Smooth muscle cell of trachea (primary cell): ENCODE measurements at places on chromosomes 16 and 17. TPM values are rescaled to one million over a fixed set of nuclear protein-coding genes. Genes with fewer than 3 reads are reported as not detected.

Gene WFIKKN1
- total RNA-seq: 0.29 and 0.50 TPM in 2 replicates

Gene EZH1
- 25.6 and 28.1 TPM in 2 replicates for total RNA-seq

Gene KRT32
- not detected in 2 replicates for total RNA-seq

Gene STX1B
- 2.6 and 3.6 TPM in 2 replicates for total RNA-seq

Gene OR3A3
- not detected in 2 replicates for total RNA-seq

Gene TNFRSF17
- not detected in 2 replicates for total RNA-seq

Gene CTRB2
- not detected in 2 replicates for total RNA-seq

Gene COX6A2
- not detected in 2 replicates for total RNA-seq

Gene NPIPB13
- 0.15 and 2.0 TPM in 2 replicates for total RNA-seq

Gene CXCL16
- 2.0 TPM in 1 of 2 replicates, not detected in the other for total RNA-seq

Gene CYTH1
- total RNA-seq: 13.4 and 17.5 TPM in 2 replicates

Gene CCL1
- not detected in 2 replicates for total RNA-seq

Gene PRAC2
- not detected in 2 replicates for total RNA-seq

Gene HS3ST2
- total RNA-seq: 0.17 TPM in 1 of 2 replicates, not detected in the other

Gene TTYH2
- 3.8 and 4.1 TPM in 2 replicates for total RNA-seq

Gene EFCAB5
- total RNA-seq: 0.50 and 0.58 TPM in 2 replicates

Gene TOP2A
- total RNA-seq: 6.5 and 149 TPM in 2 replicates

Gene TM4SF5
- not detected in 2 replicates for total RNA-seq

Gene EPX
- total RNA-seq: not detected in 2 replicates

Gene KRT24
- not detected in 2 replicates for total RNA-seq

Gene GAS7
- total RNA-seq: 8.3 and 8.4 TPM in 2 replicates

Gene SYNGR3
- total RNA-seq: 4.8 and 9.4 TPM in 2 replicates

Gene WSCD1
- under 0.01 and 0.15 TPM in 2 replicates for total RNA-seq

Gene UBN1
- total RNA-seq: 24.0 and 31.3 TPM in 2 replicates

Gene MYH3
- 0.33 and 0.44 TPM in 2 replicates for total RNA-seq

Gene YBX2
- 0.17 and 0.29 TPM in 2 replicates for total RNA-seq

Gene PYDC1
- total RNA-seq: not detected in 2 replicates

Gene TLCD3A
- 13.8 and 29.4 TPM in 2 replicates for total RNA-seq
